ENCODE measurements at places on chromosomes 1 and 21. TPM values are rescaled to one million over a fixed set of nuclear protein-coding genes. Genes with fewer than 3 reads are reported as not detected.

DNA sequence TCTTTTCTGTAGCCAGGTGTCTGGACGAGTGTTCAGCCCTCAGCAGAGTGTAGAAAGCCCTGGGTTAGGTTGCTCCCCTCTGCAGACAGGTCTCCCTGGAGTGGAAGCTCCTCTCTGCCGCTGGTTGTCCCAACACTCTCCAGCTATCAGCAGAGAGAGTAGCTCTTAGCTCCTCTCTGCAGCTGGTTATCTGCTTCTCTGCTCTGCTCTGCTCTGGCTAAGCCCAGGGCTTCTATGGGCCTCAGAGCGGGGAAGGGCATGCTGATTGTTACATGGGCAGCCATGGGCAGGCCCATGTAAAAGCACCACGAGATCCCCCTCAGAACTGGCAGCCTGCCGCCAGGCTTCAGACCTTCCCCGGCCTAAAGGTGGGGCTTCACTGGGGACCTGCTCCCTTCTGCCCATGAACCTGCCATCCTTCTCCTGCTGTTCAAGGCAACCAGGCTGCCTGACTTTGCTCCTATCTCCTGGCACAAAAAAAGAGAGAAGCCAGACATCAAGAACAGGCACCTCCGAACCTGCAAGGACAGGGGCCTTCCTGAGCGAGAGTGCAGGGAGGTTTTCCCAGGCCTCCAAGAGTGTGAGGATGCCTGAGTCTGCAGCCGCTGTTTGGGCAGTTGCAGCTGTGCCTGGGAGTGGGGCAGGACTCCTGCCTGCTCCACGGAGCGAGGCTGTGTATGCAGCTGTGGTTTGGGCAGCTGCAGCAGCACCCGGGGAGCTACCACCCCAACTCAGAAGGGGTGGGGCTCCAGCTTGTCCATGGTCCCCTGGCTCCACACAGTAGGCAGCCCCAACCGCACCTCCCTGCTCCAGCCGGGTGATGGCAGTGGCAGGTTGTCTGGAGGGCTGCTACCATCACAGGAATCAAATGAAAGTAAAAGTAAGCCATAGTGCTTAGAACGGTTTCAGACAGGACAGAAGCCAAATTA is 973.7 kb downstream of the LTN1 start:
- no peak for DNase-seq
- peaks cover 13% of the 10 kb centered on the region for H3K4me1 ChIP-seq
- no peak overlapping the region for H3K4me3 ChIP-seq
- H3K36me3 ChIP-seq, result no peaks in the 10 kb centered on the region
- H3K27ac ChIP-seq, result no peak overlapping the region
- no peaks in the 10 kb centered on the region for H3K27me3 ChIP-seq

Gene PDZK1IP1
- not detected for total RNA-seq

DNA sequence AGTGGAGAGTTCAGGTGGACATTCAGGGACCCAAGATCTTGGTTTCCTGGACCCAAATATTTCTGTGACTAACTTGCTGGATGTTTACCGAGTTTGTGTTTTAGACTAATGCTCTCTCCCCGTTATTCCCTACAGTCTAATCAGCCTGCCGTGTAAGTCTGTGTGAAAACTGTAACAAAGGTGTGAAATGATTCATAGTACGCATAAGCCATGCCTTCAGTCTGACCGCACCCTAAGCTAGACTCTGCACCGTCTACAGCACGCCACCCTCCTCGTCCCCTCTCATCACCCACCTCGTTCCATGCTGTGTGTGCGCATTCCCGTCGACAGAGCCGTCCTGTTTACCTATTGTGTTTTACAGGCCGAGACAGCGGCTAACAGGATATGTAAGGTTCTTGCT is 50.5 kb downstream of the ACTN2 start:
- no peaks in the 10 kb centered on the region for H3K4me1 ChIP-seq
- H3K27me3 ChIP-seq, result no peaks in the 10 kb centered on the region
- H3K36me3 ChIP-seq, result peaks cover 6% of the 10 kb centered on the region

Gene DCDC2B
- total RNA-seq, result not detected

GRCh38 chr1:23122023-23122748 is 46.5 kb downstream of the LUZP1 start:
- no peaks in the 10 kb centered on the region for H3K36me3 ChIP-seq
- H3K27ac ChIP-seq, result peak overlapping the region; percentile 54
- peaks cover 39% of the 10 kb centered on the region for H3K4me1 ChIP-seq
- H3K27me3 ChIP-seq, result no peaks in the 10 kb centered on the region

Gene SPRR1A
- not detected for total RNA-seq

DNA sequence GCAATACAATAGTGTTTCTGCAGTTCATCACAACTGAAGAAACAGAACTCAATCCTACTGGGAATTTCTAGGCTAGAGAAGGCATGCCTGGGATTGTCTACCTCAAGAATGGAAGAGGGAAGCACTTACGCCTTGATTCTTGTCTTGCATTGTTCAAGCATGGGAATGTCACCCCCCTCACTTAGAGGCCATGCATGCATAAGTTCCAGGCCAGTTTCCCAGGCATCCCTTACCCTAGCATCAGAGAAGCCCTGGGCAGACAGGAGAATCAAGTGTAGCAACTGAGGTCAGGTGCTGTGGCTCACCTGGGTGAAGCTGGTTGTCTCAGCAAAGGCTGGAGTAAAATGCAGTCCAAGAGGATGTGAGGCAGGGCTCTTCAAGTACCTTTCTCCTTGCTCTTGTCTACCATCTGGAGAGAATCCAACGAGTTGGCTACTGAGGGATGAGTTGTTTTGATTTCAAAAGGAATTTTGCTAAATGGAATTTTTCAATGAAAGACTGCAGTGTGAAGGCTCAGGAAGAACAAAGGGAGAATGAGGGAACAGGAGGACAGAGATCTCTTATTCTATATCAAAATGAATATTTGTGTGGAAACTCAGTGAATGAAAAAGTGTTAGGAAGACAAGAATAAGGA is 174.3 kb downstream of the NEK7 start:
- no peaks in the 10 kb centered on the region for H3K4me1 ChIP-seq
- no peak for DNase-seq
- no peak overlapping the region for H3K4me3 ChIP-seq
- no peak overlapping the region for H3K27ac ChIP-seq
- H3K27me3 ChIP-seq, result no peaks in the 10 kb centered on the region
- H3K36me3 ChIP-seq, result no peaks in the 10 kb centered on the region

Gene FNDC5
- 162 TPM for total RNA-seq

Gene MYOG
- total RNA-seq, result not detected

GRCh38 chr1:90713741-90714509 is 3.2 kb downstream of the BARHL2 start:
- H3K4me3 ChIP-seq, result no peak overlapping the region
- H3K4me1 ChIP-seq, result peaks cover 13% of the 10 kb centered on the region
- DNase-seq, result no peak
- no peak overlapping the region for H3K27ac ChIP-seq
- H3K36me3 ChIP-seq, result no peaks in the 10 kb centered on the region

DNA sequence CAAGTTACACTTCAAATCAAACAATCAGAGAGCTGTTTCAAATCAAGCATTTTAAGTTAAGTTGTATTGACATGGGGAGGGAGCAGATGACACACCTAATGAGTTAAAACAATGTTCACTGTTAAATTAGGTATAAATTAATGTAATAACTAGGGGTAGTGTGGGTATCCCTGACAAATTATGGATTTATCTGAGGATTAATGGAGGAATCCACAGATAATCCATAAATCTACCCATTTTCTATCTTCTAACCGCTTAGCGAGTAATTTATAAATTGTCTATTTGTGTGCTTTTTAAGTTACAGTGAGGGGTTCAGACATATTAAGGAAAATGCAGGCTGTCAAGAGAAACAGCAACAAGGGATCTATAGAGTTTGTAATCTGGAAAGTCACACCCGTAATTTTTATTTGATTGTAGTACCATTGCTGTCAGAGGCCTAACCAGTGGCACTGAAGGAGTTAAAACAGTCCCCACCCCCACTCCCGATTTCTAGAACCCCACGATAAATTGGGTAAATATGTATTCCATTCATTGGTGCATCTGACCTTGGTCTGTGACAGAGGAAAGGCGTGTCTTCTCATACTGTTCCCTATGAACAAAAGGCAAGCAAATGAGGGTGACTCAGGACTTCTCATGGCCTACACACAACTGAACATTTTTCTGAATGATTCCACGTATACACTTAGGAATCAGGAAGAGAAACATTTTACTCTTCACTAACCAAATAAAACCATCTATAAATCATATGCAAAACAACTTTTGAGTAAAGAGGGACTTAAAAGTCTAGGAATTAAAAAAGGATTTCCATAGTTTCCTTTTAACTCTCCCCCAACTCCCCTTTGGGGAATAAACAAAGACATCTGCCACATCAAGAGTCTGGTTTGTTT is 7.4 kb downstream of the IRF2BP2 start:
- DNase-seq, result no peak
- H3K4me3 ChIP-seq, result peak overlapping the region; percentile 52
- peaks cover 16% of the 10 kb centered on the region for H3K36me3 ChIP-seq
- H3K27me3 ChIP-seq, result no peaks in the 10 kb centered on the region
- peaks cover 74% of the 10 kb centered on the region for H3K4me1 ChIP-seq

DNA sequence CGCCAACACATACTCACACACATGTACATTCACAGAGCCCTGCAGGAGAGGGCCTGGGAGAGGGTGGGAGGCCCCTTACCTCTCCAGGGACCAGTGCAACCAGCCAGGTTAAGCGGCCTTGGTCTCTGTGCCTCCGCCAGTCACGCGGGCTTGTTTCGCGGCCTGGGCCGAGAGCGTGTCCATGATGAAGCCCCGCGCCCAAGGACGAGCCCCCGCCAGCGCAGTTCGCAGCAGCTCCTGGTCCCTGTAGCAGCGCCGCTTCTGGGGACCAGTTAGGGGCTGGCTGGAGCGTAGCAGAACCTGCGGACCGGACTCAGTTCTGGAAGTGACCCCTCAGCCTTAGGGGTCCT is 7.3 kb upstream of the FAM167B start:
- H3K27ac ChIP-seq, result peak overlapping the region; percentile 43
- H3K4me3 ChIP-seq, result peak overlapping the region; percentile 79
- no peaks in the 10 kb centered on the region for H3K27me3 ChIP-seq
- no peak for DNase-seq
- H3K4me1 ChIP-seq, result peaks cover 25% of the 10 kb centered on the region

GRCh38 chr1:236848274-236848923 is 53.3 kb downstream of the MTR start:
- no peaks in the 10 kb centered on the region for H3K27me3 ChIP-seq
- H3K27ac ChIP-seq, result peak overlapping the region; percentile 13
- no peak overlapping the region for H3K4me3 ChIP-seq
- H3K36me3 ChIP-seq, result peaks cover 32% of the 10 kb centered on the region
- H3K4me1 ChIP-seq, result peaks cover 15% of the 10 kb centered on the region

- no peaks in the 10 kb centered on the region for H3K27me3 ChIP-seq
- DNase-seq, result no peak
- H3K27ac ChIP-seq, result no peak overlapping the region
- H3K36me3 ChIP-seq, result no peaks in the 10 kb centered on the region
- H3K4me3 ChIP-seq, result no peak overlapping the region
Measured at GRCh38 chr1:54967372-54967771, 13.1 kb upstream of the TMEM61 start.

- peaks cover 12% of the 10 kb centered on the region for H3K36me3 ChIP-seq
- no peaks in the 10 kb centered on the region for H3K27me3 ChIP-seq
- no peak overlapping the region for H3K4me3 ChIP-seq
- peaks cover 17% of the 10 kb centered on the region for H3K4me1 ChIP-seq
- peak overlapping the region; percentile 54 for H3K27ac ChIP-seq
Measured at GRCh38 chr1:161001525-161001924, 19.4 kb downstream of the F11R start.

Gene RHD
- total RNA-seq, result not detected

Gene HES4
- total RNA-seq, result 87.7 TPM

GRCh38 chr1:26856181-26856580 is 6.8 kb upstream of the SFN start:
- H3K36me3 ChIP-seq, result peaks cover 28% of the 10 kb centered on the region
- no peak for DNase-seq
- no peak overlapping the region for H3K4me3 ChIP-seq
- no peaks in the 10 kb centered on the region for H3K27me3 ChIP-seq
- no peak overlapping the region for H3K27ac ChIP-seq

- no peaks in the 10 kb centered on the region for H3K36me3 ChIP-seq
- H3K4me3 ChIP-seq, result no peak overlapping the region
- DNase-seq, result no peak
- no peak overlapping the region for H3K27ac ChIP-seq
- H3K4me1 ChIP-seq, result peaks cover 14% of the 10 kb centered on the region
Measured at GRCh38 chr1:47727697-47728085, 269.5 kb downstream of the TRABD2B start.

DNA sequence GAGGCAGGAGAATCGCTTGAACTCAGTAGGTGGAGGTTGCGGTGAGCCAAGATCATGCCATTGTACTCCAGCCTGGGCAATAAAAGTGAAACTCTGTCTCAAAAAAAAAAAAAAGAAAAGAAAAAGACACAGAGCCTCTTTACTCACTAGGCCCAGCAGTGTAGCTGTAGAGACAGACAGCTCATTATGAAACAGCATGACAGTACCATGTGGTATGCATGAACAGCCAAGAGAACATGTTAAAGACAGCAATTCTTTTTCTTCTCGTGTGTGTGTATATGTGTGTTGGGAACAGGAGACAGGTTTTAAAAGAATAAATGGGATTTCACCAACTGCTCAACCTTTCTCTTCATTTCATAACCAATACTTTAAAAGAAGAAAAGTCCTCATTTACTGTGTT is 118.8 kb downstream of the PIK3R3 start:
- H3K4me3 ChIP-seq, result no peak overlapping the region
- H3K27ac ChIP-seq, result no peak overlapping the region
- H3K4me1 ChIP-seq, result no peaks in the 10 kb centered on the region
- H3K36me3 ChIP-seq, result peaks cover 21% of the 10 kb centered on the region

Gene LCE1D
- total RNA-seq, result not detected

- no peaks in the 10 kb centered on the region for H3K36me3 ChIP-seq
- H3K27me3 ChIP-seq, result peaks cover 37% of the 10 kb centered on the region
- DNase-seq, result no peak
- H3K4me3 ChIP-seq, result no peak overlapping the region
- no peaks in the 10 kb centered on the region for H3K4me1 ChIP-seq
Measured at GRCh38 chr1:203104789-203105390, 19.1 kb upstream of the MYOG start.

Gene HSPA13
- 42.0 TPM for total RNA-seq

GRCh38 chr1:221756830-221757551 is 15.1 kb upstream of the DUSP10 start:
- no peak overlapping the region for H3K4me3 ChIP-seq
- H3K27ac ChIP-seq, result no peak overlapping the region

DNA sequence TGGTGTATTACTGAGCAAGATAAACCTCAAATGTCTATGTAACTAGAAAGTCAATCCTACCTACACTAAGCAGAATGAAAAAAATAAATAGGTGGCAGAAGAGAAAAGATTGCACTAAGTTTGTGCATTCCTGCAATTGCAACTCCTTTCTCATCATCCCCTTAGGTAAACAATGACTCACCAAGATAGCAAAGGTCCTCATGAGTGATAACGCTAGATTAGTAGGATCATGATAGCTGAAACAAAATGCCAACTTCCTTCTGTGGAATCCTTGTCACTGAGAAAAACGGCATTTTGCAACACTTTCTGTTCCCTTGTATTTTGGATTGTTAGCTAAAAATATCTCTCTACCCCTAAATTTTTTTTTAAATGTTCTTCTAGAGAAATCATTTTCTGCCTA is 20.0 kb upstream of the FCER1A start:
- H3K4me1 ChIP-seq, result no peaks in the 10 kb centered on the region
- no peak overlapping the region for H3K4me3 ChIP-seq
- DNase-seq, result no peak
- no peak overlapping the region for H3K27ac ChIP-seq
- no peaks in the 10 kb centered on the region for H3K36me3 ChIP-seq

Gene LCE4A
- not detected for total RNA-seq

Measured in mesothelial cell of epicardium (in vitro differentiated cells).